ENCODE measurements at places on chromosomes 2 and 18. TPM values are rescaled to one million over a fixed set of nuclear protein-coding genes. Genes with fewer than 3 reads are reported as not detected.

Gene SH3RF3
- 8.0 TPM for total RNA-seq

Gene PPP1R1C
- total RNA-seq, result 14.5 TPM

Gene AP1S3
- total RNA-seq, result 3.5 TPM

Gene LIMS4
- total RNA-seq, result 5.2 TPM

Gene UNC80
- total RNA-seq, result not detected

Gene CDCA7
- 0.48 TPM for total RNA-seq

Gene CD8A
- 0.52 TPM for total RNA-seq

Gene CCDC148
- total RNA-seq, result 1.1 TPM

Gene CYP27C1
- 0.24 TPM for total RNA-seq

Gene ACMSD
- total RNA-seq, result not detected

Gene SAG
- 2.9 TPM for total RNA-seq

Gene HOXD8
- 0.55 TPM for total RNA-seq

Gene KRTCAP3
- not detected for total RNA-seq

Gene GPR39
- total RNA-seq, result 1.0 TPM

Gene SPP2
- total RNA-seq, result not detected

Gene ANKRD62
- not detected for total RNA-seq

Gene IMPACT
- total RNA-seq, result 16.9 TPM

Gene BCL2L11
- total RNA-seq, result 14.0 TPM

Gene NCKAP5
- 3.6 TPM for total RNA-seq

Gene CTAGE1
- 0.08 TPM for total RNA-seq

Gene UPP2
- total RNA-seq, result not detected

Gene ST3GAL5
- total RNA-seq, result 5.5 TPM

Gene PRKAG3
- not detected for total RNA-seq

Gene SLC16A14
- 2.3 TPM for total RNA-seq

Gene DYNAP
- not detected for total RNA-seq

Gene SERPINB2
- total RNA-seq, result 2.3 TPM

Gene SULT1C2
- total RNA-seq, result 1.9 TPM

Gene MYO5B
- 10.2 TPM for total RNA-seq

Gene STON1
- total RNA-seq, result 15.9 TPM

Gene CFAP221
- 1.1 TPM for total RNA-seq

Gene RPRM
- total RNA-seq, result 1.1 TPM

Gene C2orf92
- 3.0 TPM for total RNA-seq

Gene LIPG
- 0.93 TPM for total RNA-seq

Gene SPATA3
- not detected for total RNA-seq

Gene CKAP2L
- not detected for total RNA-seq

Gene CCDC141
- 28.9 TPM for total RNA-seq

Gene GALNT3
- total RNA-seq, result 0.47 TPM

Gene MAL
- 7.4 TPM for total RNA-seq

Gene ANKRD53
- total RNA-seq, result 1.7 TPM

Gene ACAA2
- 115 TPM for total RNA-seq

Gene DPYSL5
- not detected for total RNA-seq

Gene PLGLB1
- total RNA-seq, result 0.85 TPM

Gene ZBTB7C
- total RNA-seq, result 1.8 TPM

Gene SERPINB10
- not detected for total RNA-seq

Gene TM4SF20
- not detected for total RNA-seq

All from right atrium auricular region (tissue), 2 donors.